Activated T-cell treated with anti-CD3 and anti-CD28 coated beads for 4 hours (primary cell): ENCODE measurements at places on chromosomes 12 and 14.

DNA sequence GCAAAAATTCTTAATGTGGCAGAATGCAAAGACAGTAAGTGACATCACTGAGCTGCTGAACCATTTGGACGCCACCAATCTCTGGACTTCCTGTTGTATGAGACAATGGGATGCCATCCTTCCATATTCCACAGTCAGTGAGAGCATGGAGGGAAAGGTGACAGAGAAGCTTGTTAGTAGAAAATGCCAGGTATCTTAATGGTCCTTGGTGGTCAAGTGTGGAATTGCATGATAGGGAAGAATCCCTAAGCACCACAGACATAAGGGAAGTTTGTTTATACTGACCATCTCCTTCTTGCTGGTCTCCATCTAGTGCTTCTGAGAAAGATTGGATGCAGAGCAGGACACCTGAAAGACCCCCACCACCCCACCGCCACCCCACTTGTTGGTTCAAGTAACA is 1410.0 kb upstream of the TMEM132C start:
- DNase-seq: no peak

- no peak for DNase-seq
Observed at GRCh38 chr14:100049220-100049619, 16.0 kb upstream of the EVL start.

DNA sequence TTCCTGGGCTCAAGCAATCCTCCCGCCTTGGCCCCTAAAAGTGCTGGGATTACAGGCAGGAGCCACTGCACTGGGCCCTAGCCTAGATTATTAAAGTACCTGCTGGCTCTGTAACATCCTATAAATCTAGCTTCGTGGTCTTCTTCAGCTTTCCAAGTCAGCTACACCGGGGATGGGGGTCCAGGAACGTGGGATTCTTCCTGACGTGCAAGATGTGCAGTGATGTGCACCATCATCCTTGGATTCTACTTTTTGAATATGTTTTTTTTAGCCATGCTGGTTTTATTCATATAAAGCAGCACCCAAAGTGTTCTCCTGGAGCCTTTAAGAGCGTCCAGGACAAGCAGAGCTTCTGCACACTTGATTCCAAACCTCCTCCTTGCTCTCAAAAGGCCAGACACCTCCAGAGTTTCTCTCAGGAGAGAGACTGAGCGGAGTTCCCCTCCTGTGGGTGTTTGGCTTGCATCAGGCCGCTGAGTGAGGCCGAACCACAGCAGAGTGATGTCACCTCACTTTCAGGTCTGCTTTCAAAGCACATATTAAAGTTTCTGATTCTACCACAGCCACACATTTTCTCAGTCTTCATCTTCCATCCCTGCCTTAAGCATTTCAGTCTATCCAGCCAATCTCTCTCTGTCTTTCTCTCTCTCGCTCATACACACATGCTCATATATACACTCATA is 33.4 kb downstream of the VCPKMT start:
- DNase-seq: no peak

- DNase-seq: no peak
Observed at GRCh38 chr12:32030151-32030550, 70.9 kb downstream of the RESF1 start.

- DNase-seq: no peak
Observed at GRCh38 chr14:95811813-95812212, 64.8 kb upstream of the TUNAR start.

GRCh38 chr12:6376870-6377666 is 1.7 kb upstream of the SCNN1A start:
- DNase-seq: no peak

- no peak for DNase-seq
Observed at GRCh38 chr12:50275556-50275955, 7.8 kb downstream of the LIMA1 start.

DNA sequence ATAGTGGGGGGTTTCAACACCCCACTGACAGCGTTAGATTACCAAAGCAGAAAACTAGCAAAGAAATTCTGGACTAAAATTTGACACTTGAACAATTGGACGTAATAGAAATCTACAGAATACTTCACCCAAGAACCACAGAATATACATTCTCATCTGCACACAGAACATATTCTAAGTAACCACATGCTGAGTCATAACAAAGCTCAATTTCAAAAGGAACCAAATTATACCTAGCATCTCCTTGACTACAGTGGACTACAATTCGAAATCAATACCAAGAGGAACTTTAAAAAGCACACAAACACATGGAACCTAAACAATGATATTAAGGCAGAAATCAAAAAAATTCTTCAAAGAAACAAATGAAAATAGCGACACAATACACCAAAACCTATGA is 871.6 kb upstream of the MDGA2 start:
- no peak for DNase-seq

DNA sequence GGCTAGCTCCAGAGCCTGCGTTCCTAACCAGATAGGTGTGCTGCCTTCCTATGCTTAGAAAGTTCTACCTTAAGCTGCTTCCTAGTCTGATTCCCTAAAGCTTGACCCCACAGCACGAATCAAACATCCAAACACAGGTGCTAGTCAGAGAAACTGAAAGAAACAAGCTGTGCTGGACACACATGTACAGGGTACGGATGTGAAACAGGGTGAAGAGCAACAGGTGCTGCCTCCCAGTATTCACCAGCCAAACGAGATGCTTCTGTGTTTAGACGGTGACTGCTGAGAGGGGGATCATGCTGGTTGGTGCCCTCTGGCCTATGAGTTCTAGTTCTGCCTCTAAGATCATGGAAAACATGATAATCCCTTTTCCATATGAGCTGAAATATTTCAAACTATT is 105.3 kb downstream of the GRIP1 start:
- no peak for DNase-seq

- DNase-seq: no peak
Observed at GRCh38 chr14:78857974-78858373, 687.8 kb downstream of the NRXN3 start.

GRCh38 chr12:131766382-131767107 is 55.7 kb downstream of the SFSWAP start:
- no peak for DNase-seq

- DNase-seq: no peak
Observed at GRCh38 chr12:29273178-29273843, 107.7 kb downstream of the ERGIC2 start.

DNA sequence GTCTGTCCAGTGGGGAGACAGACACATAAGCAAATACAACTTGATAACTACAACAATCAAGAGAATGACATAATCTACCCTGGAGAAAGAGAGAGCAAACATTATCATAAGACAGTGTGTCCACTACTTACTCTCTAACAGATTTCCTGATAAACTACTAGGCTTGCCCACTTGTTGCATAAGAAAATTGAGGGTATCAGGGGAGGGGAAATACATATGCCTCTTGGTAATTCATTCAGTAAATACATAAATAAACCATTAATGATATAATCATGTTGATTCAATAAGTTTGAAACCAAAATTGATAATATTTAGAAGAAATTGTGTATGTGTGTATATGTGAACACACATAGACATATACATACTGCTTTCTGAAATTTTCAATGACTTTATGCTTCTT is 76.6 kb downstream of the ERGIC2 start:
- DNase-seq: no peak

- DNase-seq: no peak
Observed at GRCh38 chr12:120365675-120366340, 3.2 kb downstream of the MSI1 start.

- DNase-seq: no peak
Observed at GRCh38 chr14:104082807-104083206, 2.7 kb upstream of the ASPG start.

- no peak for DNase-seq
Observed at GRCh38 chr12:5868625-5869295, 76.3 kb downstream of the ANO2 start.

DNA sequence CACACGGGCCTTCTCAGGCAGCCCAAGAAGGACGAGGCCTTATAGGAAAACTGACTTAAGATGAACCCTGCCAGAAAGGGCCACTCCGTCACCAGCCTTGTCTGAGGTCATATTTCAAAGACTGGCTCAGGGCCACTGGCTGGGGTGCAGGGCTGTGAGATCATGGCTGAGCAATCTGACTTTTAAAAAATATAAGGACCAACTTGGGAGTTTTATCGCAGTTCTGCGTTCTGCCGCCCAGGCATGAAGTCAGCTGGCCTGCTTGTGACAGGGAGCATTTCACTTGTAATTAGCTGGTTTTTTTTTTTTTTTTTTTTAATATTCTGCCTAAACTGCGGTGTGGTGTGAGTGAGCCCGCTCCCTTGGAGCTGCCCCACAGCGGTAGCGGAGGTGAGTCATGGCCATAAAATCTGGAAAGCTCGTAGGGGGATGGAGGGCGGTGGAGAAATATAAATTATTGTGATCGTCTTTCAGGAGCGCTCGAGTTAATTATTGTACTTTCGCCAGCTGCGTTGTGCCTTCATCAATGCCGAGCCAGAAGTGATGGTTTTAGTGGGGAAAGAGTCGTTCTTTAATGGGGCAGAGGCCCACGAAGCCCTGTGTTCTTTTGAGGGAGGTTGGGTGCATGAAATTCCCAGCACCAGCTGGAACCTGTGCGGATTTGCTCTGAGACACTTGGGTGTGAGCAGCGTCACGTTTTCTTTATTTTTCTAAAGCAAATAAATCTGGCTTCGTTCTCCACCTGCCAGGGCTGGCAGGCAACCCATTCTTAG is 231.9 kb downstream of the C12orf75 start:
- no peak for DNase-seq

DNA sequence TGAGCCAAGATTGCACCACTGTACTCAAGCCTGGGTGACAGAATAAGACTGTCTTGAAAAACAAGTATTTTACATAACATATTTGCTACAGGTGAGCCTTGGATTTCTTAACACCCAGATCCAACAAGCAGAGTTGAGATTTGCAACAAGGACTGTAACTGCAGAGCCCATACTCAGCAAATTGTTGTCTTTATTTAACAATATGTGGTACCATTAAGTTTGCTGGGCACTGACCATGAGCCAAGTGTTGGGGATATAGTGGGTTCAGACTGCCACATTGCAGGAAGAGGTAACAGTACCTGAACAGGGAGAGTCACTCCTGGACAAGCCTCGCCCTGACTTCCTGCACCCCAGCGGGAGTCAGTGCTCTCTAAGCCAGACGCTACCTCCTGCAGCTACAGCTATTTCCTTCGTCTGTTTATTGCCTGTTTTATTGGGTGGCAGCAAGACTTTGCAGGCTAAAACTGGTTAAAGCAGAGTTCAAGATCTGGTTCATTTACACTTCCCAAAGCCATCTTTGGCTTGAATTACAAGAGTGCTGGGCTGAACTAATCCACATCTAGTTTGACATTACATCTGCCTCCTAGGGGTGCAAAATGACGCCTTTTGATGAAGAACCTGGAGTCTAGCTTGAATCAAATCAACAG is 12.5 kb downstream of the AHSA1 start:
- no peak for DNase-seq

GRCh38 chr14:77102154-77102553 is 4.1 kb downstream of the CIPC start:
- DNase-seq: no peak

DNA sequence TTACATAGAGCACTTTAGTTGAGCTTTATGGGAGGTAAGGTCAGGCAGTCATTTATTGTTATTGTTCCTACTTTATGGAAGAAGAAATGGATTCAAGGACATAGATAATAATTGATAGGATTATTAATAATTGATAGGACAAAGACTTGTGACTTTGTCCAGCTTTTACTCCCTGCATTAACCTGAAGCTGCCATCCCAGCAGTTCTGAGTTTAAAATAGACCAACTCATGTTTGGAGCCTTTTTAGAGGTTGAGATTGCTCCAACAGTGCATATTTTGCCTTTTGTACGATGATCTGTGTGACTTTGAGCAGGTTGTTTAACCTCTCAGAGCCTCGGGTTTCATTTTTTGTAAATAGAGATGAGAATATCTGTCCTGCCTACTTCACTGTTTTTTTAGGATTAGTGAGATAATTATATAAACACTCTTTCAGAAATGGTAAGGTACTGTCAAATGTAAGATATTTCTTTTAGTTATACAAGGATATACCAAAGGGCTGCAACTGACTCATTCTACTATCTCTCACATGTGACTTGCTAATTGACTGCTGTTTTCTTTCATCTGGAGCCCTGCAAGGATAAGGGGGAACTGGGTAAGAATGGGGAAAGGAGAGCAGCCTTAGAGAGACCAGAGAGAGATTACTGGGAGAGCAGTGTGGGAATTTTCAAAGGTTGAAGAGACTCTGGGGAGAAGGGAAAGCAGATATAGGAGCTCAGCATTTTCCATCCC is 15.3 kb downstream of the WDR20 start:
- DNase-seq: no peak

DNA sequence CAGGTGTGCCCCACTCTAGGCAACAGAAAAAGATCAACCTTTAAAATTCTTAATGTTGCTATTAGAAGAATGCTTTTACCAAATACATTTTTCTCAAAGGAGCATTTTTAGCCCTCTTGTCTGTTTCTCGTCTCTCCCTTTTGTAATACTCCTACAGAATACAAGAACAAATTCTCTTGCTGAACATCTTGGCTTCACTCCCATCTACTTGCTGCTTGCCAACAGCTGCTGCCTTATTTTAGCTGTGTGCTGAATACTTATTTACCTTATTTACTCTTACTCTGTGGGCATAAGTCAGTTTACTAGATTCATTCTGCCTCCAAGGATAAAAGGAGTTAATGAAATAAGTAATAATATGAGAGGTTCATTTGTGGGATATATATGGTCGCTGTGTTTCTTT is 70.8 kb downstream of the POLR3B start:
- DNase-seq: no peak

GRCh38 chr12:72011374-72011773 is 72.7 kb downstream of the TPH2 start:
- no peak for DNase-seq

- DNase-seq: no peak
Observed at GRCh38 chr12:128578045-128578444, 245.7 kb downstream of the SLC15A4 start.

DNA sequence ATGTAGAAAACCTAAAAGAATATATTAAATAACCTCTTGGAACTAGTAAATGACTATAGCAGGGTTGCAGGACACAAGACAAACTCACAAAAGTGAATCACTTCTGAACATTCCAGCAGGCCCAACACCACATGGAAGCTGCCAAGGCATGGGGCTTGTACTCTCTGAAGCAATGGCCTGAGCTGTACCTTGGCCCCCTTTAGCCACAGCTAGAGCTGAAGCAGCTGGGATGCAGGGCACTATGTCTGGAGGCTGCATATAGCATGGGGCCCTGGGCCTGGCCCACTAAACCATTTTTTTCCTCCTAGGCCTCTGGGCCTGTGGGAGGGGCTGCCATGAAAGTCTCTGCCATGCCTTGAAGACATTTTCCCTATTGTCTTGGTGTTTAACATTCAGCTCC is 1067.3 kb downstream of the LRFN5 start:
- DNase-seq: no peak

- DNase-seq: no peak
Observed at GRCh38 chr12:54786081-54786480, 68.2 kb upstream of the MUCL1 start.

- no peak for DNase-seq
Observed at GRCh38 chr14:44490966-44491365, 16.1 kb downstream of the FSCB start.

- DNase-seq: no peak
Observed at GRCh38 chr14:59582161-59582560, 5.5 kb upstream of the CCDC175 start.
